Renal pelvis (tissue), 12 donors: ENCODE measurements at places on chromosomes 2 and 18. TPM values are rescaled to one million over a fixed set of nuclear protein-coding genes. Genes with fewer than 3 reads are reported as not detected.

DNA sequence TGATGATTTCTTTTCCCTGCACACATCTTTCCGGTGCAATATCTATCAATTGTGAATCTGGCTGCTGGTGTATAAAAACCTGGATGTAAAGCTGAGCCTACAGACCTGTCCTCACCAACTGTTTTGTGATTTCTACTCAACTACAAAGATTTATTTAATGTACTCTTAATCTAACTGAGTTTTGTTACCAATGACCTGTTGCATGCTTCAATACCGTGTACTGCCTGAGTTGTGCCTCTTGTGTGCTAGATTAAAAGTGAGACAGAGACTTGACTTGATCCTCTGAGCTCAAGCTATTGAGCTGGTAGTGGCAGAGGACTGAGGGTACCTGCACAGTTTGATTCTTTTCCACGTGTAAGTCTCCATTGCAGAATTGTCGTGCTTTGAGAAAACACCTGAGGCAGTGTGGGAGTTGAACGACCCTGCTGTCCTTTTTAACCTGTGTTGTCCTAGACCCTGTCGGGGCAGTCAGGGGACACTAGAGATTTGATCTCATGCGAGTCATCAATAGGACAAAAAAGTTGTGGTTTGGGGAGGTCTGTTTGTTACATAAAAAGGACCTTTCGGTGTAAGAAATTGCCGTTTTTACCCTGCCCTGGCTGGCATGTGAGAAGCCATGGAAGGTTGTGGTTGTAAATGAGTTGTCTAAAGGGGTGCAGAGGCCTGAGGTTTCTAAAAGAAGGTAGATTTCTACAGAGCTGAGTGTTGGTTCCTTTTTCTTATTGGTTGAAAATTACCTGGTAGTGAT, 231.3 kb downstream of the ALPK2 start:
- no peak for DNase-seq

DNA sequence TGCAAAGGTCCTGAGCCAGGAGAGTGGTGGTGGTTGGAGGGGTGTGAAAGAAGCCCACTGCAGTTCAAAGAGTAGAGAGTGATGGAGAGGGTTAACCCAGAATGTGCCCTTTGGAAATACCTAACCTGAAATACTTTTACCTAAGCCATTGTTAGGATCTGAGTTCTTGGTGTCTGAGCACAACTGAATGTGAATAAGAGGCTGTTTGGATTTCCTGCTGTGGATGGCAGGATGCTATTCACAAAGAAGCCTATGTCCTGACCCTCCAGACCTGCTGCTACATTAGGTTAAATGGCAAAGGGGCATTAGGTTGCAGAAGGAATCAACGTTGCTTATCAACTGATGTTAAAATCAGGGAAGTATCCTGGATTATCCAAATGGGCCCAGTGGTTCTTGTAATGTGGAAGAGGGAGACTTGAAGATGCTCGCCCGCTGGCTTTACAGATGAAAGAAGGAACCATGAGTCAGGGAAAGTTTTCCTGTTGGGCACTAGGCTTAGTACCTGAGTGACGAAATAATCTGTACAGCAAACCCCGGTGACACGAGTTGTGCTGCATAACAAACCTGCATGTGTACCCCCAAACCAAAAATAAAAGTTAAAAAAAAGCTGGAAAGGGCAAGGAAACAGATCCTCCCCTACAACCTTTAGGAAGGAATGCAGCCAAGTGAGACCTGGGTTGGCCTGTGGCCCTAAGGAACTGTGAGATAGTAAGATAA, 27.2 kb downstream of the ITGA6 start:
- no peak for DNase-seq

GRCh38 chr18:10838553-10838952, 310.8 kb downstream of the PIEZO2 start:
- DNase-seq = no peak

- no peak for DNase-seq
Measured at GRCh38 chr2:86201671-86202335, 2.5 kb downstream of the MRPL35 start.

DNA sequence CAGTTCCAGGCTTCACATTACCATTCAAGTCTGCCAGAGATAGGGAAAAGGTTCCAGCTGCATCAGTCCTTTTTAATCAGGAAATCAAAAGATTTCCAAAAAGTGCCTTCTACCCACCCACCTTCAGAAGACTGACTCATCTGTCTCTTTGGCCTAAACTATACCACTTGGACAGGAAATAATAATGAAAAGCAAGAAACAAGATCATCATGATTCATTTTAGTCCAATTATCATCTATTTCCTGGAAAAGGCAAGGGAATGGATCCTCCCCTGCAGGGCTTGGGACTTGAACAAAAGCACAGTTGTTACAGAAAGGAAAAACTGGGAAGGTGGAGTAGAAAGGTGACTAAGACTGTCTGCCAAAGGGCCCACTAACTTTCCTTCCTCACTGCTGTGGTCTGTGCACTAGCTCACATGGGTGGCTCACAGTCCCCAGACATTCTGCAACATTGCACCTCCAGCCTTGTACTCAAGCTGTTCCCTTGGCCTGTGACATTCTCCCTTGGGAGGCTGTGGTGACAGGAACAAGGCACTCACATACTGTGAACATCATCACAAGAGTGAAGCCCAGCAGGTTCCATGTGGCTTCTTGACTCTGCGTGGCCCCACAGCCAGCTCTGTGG, 75.3 kb downstream of the VSNL1 start:
- no peak for DNase-seq

- no peak for DNase-seq
Measured at GRCh38 chr2:168858146-168858545, 32.1 kb downstream of the SPC25 start.

DNA sequence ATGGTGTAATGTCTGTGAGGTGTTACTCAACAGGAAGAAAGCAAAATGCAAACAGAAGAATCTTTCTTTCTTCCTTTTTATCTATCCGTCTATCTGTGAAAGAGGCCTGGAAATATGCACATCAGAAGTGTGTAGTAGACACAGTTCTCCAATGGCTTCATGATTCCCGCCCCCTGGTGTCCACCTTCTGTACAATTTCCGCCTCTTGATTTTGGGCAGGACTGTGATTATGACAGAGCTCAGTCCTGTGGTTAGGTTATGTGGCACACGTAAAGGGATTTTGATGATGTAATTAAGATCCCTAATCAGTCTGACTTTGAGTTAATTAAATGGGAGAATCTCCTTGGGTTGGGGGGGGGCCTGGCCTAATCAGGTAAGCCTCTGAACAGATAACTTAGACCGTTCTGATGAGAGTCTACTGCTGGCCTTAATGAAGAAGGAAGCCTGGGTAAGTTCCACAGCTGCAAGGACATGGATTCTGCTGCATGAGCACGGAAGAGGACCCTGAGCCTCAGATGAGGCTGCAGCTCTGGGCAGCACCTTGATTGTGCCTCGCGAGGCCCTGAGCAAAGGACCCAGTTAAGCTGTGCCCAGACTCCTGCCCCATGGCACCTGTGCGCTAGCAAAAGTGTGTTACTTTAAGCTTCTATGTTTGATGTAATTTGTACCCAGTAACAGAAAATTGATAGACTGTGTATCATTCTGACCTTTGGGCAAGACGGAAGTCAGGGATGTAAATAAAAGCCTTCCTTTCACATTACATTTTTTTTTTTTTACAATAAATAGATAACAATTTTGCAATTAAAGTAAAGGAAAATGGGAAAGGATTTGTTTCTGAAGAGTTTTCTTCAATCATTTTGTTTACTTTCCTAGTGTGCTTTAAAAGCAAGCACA, 11.3 kb upstream of the KCNF1 start:
- DNase-seq = no peak

GRCh38 chr2:60221098-60221497, 332.4 kb downstream of the BCL11A start:
- DNase-seq = no peak

GRCh38 chr2:57049273-57049672, 865.5 kb downstream of the CCDC85A start:
- no peak for DNase-seq

GRCh38 chr2:145551686-145552085, 1031.8 kb upstream of the ZEB2 start:
- DNase-seq = no peak

- DNase-seq = no peak
Measured at GRCh38 chr18:26771524-26771923, 94.0 kb downstream of the AQP4 start.

- no peak for DNase-seq
Measured at GRCh38 chr2:236974752-236975151, 110.9 kb upstream of the COPS8 start.

DNA sequence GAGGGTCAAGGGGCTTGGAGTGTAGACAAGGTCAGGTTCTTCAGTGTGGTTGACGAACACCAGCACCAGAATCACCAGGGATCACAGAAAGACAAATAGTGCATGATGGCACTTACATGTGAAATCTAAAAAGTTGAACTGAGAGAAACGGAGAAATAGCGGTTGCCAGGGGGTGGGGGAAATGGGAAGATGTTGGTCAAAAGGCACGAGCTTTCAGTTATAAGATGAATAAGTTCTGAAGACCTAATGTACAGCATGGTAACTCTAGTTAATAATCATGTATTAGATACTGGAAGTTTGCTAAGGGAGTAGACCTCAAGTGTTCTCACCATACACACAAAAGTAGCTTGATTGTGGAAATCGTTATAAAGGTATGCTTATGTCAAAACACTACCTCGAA, 43.7 kb upstream of the DARS1 start:
- no peak for DNase-seq

DNA sequence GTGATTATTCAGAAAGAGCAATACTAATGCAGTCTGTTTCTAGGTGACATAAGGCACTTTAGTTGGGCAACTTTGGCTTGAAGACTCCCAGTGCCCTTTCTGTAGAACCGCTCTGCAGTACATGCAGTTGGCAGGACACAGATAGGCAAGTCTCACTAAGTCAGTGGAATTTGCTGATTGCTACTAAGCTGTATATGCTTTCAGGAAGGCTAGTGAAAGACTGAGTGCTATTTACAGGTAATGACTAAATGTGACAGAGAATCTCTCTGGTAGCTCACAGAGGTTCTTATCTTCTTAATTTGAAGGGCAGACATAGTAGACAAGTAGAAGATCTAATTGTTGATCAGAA, 243.0 kb downstream of the WDPCP start:
- DNase-seq = no peak

DNA sequence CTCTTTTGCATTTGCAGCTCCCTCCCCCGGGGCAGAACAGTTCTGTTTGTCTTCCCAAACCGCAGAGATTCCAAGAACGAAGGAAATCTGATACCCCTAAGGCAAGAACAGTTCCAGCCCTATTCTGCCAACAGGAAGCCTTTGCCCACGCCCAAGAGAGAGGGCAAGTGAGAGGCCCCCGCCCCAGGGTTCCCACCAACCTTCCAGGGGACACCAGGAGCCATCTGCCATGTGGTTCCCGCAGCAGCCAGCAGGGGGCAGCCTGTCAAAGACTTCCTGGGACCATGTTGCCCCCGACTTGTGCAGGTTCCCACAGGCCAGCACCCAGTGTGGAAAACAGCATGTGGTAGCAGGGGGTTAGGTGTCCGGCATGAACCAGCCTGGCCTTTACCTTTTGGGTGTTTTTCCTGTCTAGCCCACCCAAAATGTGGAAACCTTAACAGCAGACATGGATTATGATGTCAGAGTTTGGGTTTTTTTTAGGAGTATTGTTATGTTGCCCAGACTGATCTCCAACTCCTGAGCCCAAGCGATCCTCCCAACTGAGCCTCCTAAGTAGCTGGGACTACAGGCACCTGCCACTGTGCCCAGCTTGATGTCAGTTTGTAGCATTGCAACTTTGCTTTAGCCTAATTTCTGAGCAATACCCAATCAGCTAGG, 21.7 kb upstream of the EFHD1 start:
- peak; percentile 16 for DNase-seq

DNA sequence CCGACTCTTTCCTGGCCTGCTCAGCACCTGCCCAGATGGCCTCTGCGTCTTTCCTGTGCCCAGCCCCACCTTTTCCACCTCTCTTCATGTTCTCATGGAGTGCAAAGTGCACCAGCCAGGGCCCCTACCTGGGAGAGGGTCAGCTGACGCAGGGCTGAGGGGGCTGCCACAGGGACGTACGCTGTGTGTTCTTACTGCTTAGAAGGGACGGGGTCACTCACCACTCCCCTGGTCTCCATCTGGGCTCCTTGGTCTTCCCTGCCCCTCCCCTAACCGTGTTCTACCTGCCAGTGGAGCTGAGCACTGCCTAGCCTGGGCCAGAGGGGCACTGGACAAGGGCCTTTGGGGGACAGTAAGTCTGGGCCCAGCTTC, 8.6 kb downstream of the ERFE start:
- DNase-seq = no peak

DNA sequence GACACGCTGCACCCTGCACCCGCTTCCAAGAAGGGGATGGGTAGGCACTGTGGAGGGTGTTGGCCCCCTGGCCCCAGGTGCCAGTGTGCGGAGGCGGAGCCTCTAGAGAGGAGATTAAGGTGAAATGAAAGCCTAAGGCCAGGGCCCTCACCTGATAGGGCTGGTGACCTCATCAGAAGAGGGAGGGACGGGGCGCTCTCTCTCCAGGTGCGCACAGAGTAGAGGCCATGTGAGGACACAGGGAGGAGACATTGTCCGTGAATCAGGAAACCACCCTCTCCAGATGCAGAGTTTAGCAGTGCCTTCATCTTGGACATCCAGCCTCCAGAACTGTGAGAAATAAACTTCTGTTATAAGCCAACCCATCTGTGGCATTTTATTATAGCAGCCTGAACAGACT, 62.3 kb downstream of the PSMG2 start:
- no peak for DNase-seq

DNA sequence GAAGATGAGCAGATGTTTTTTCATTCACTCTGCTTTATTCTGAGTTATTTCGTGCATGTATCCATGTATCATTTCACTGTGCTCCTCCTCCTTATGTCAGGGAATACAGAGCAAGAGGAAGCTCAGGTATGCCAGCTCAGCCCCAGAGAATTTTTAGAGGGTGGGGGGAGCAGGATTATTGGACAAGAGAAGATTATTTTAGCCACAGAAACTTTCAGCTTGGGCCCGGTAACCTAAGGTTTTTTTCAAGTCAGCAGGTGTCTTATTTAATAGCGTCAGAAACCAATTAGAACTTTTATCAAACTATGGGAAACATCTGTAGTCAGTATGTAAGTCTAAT, 232.9 kb upstream of the SIX3 start:
- no peak for DNase-seq

PDE11A gene
- 8.8 TPM for polyA plus RNA-seq

SPATA3 gene
- not detected for polyA plus RNA-seq

ICOS gene
- 0.06 TPM for polyA plus RNA-seq

SERPINB3 gene
- 0.13 TPM for polyA plus RNA-seq

RTP5 gene
- polyA plus RNA-seq = not detected

WDR12 gene
- polyA plus RNA-seq = 114 TPM

SCLY gene
- polyA plus RNA-seq = 25.5 TPM

ACTG2 gene
- polyA plus RNA-seq = 0.36 TPM

RAX gene
- not detected for polyA plus RNA-seq

KYNU gene
- 6.3 TPM for polyA plus RNA-seq

MAP3K19 gene
- 0.36 TPM for polyA plus RNA-seq

SOWAHC gene
- polyA plus RNA-seq = 17.1 TPM
